ENCODE measurements at places on chromosomes 11 and 22.
A peak's percentile ranks its signal among the peaks of the same experiment; 100 is the strongest.

DNA sequence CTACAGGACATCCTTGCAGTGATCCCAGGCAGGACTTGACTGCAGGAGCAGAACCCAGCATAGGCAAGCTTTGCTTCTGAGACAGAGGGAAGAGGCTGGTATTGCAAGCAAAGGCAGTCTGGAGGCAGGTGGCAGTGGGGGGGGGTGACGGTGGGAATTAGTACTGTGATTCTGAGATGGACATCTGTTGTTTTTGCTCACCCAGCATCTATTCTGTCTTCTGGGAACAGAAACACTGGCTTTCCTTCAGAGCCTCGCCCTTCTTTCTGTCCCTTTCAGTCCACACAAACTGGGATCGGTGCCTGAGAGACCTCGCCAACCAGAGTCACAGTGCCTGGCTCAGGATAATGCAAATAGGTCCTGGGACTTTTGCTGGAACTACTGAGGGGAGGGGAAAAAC lies 31.2 kb upstream of the RASL10A start:
- no peak for DNase-seq

DNA sequence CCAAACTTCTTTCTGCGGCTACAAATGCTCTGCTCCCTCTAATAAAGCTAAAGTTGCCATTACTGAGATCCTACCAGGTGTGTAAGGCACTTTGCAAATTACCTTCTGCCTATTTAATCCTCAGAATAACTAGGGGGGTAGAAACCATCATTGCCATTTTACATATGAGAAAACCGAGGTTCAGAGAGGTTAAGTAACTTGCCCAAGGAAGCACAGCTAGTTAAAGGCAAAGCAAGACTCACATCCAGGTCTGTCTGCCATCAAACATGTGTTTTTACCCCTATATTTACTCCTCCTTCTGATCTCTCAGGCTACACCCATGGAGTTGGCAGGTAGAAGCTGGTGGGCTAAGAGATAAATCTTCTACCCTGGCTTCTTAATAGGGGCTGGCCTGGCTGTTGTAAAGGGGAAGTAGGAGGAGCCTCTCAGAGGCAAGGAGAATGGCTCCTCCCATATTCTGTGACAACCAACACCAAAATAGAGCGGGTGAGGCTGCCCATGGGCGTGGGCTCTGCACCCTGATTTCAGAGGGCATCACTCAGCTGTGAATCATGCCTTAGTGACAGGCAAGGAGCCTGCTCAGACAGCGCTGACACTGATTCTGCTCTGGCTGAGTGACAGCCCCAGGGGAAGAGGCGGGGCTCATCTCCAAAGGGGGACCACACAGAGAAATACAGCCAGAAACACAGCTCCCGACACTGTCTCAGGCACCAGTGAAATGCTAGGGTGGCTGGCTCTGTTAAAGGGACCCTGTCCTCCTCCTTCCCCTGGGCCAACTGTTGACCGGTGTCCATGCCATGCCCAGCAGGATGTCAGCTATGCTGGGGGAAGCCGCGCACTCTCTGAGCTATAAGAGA lies 106.8 kb downstream of the ABTB2 start:
- DNase-seq: no peak

DNA sequence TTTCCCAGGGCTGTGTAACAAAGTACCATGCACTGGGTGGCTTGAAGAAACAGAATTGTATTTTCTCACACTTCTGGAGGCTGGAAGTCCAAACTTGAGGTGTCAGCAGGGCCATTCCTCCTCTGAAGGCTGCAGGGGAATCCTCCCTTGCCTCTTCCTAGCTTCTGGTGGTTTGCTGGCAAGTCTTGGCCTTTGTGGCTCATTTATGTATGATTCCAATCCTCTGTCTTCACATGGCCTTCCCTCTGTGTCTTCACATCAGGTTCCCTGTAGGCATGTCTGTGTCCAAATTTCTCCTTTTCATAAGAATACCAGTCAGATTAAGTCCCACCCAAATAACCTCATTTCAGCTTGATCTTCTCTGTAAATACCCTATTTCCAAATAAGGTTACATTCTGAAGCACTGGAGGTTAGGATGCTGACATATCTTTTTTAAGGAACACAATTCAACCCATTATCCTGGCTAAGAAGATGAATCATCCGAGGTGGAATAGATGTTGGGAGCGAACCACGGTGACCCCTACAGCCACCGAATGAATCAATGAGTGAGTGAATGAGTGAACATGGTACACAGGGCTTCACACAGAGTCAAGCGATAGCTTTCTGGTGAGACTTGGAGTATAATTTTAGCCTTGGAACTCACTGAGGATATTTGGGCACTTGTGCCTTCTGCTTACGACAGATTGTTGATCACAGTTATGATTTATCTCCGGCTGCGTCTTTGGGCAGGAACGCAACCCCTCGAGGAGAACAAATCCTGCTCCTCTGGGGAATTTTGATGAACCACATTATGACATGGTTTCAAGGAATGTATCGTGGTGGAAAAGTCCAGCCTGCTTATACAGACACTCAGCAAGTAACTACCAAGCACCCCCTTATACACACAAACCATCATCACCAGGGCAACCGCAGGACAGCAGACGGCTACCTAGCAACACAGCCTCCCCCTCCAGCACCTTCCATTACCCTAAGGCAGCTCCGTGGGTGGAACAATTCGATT lies 34.3 kb upstream of the MICAL2 start:
- DNase-seq: no peak

- peak; percentile 4 for DNase-seq
These were observed 478.3 kb upstream of the KIRREL3 start for GRCh38 chr11:127478826-127479225.

DNA sequence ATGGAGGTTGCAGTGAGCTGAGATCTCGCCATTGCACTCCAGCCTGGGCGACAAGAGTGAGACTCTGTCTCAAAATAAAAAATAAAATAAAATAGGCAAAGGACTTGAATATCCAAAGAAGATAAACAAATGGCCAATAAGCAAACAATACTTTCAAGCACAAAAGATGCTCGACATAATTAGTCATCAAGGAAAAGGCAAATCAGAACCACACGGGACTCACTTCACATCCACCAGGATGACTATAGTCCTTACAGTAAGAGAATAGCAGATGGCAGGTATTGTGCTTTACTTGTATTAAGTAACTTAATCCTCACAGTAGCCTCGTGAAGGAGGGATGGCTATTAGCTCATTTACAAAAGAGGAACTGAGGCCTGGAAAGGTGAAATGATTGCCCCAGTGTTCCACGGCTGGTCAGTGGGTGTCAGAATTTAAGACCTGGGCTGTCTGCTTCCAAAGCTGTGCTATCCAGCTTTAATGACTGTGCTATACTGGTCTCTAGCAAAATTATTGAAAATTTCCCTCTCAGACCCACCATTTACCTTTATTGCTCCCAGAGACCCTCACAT lies 40.2 kb upstream of the RBFOX2 start:
- peak; percentile 24 for DNase-seq

DNA sequence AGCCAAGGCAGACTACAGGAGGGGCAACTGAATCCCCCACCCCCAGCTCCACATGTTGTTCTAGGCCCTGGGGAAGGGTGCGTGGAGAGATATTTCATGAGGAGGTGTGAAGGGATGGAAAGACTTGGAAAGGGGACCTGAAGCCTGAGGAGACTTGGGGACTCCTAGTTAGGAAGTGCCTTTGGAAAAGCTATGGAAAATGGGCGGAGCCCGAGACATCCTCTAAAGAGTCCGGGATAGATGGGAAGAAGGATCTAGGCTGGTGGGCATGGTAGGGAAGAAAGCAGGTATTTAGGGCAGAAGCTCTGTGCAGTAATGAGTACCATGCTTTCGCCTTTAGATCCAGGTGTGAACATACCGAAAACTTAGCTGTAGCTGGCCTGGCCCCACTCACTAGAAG lies 15.0 kb upstream of the CYP2R1 start:
- peak; percentile 46 for DNase-seq

- DNase-seq: no peak
These were observed 103.3 kb downstream of the SGSM3 start for GRCh38 chr22:40473703-40474102.

DNA sequence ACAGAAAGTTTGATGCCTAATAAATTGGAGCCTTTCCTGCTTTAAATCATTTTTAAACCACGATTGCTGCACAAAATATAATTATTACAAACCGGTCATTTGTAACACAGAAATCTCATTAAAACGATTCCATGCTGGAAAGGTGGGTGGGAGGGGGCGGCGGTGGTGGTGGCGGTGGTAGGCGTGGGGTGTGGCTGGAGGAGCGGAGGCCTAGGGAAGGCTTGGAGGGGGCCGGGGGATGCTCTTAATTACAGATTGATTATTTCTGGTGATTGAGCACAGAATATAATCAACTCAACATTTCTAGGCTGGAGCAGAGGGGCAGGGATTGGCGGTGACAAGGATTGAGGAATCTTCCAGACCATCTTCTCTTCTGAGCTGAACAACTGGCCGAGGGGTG lies 157.5 kb downstream of the TRIM29 start:
- no peak for DNase-seq

- DNase-seq: no peak
These were observed 330 bp upstream of the POLD3 start for GRCh38 chr11:74592063-74592440.

DNA sequence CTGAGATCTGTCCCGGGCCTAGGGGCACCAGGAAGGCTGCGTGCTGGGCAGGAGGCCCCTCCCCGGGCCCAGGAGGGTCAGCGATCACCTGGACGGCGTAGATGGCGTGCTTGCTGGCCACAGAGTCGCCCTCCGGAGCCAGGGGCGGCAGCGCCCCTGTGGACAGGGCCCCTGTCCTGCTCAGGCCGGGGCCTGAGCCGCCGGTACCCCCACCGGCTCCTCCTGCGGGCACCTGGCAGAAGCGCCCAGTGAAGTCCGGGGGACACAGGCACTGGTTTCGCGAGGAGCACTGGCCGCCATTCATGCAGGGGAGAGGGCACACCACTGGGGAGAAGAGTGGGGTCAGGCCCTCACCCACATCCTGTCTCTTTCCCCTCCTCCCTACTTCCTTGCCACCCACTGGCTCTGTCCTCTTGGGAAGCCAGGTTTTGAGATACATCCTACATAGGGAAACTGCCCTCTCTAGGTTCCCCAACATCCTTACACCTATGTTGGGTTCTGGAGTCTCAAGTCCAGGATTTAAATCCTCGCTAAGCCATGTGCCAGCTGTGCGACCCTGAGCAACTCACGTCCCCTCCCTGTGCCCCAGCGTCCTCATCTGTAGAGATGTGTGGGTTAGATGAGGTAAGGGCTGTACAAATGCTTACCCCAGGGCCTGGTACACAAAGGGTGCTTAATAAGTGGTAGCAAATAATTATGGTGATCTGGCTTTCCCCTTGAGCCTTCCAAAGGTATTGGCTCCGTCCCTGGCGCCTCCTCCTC lies 3.9 kb downstream of the LTBP3 start:
- DNase-seq: no peak

DNA sequence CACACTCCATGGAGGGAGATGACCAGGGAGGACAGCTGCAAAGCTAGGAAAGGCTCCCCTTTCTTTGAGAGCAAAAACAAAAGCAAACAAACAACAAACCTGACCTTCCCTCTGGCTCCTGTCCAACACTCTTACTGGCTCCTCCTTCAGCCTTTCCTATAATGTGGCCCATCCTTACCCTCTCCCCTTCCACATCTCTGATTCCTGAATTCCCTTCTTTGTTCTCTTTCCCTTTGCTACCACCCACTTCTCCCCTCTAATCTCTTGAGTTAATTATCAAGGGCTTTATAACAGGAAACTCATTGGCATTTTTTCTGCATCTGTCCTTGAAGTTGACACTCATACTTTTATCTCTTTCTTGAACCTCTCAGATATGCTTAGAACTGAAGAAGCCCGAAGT lies 56.3 kb downstream of the ZNF280B start:
- DNase-seq: peak; percentile 37

DNA sequence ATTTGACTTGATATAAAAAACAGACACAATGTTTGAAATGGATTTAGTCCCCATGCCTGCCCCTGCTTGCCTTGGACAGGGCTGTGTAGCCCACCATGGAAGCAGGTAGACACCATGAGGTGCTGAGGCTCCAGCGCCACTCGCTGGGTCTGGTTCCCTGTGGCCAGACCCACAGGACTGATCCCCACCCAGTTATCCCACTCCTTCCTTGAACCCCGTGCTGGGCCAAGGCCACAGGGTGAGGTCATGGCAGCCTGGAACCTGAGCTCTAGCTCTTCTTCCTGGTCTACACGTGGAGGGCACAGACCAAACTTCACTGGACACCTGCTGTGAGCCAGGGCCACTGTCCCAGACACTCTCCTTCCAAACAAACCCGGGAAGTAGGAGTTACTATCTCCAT lies 42.5 kb downstream of the GAB4 start:
- no peak for DNase-seq

- no peak for DNase-seq
These were observed 407.0 kb upstream of the B3GAT1 start for GRCh38 chr11:134819041-134819440.

DNA sequence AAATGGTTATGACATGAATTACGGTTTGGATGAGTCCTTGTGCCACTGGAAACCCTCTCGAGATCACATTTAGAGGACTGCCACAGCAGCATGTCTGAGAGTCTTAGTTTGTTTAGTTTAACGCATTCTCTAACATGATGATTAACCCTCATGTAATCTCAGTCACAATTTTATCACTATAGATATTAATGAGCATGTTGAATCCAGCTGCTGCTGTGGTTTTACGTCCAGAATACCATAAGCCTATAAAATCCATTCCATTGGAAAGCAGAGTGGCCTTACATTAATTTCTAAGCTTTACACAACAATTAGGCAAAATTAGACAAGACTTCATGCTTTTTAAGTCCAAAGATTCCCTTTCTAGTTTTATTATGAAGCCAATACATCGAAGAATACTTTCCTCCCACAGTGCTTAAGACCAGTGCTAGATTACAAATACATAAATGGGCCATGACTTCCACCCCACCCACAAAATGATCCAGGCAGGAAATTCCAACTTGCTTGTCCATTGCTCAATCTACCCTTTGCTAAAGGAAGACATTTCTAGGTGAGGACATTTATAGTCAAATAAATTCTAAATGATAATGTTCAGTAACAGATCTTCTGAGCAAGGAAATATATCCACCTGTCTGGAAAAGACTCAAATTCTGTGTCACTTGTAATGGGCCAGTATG lies 3.5 kb upstream of the ELMOD1 start:
- DNase-seq: no peak

- no peak for DNase-seq
These were observed 54.1 kb downstream of the CHRDL2 start for GRCh38 chr11:74677131-74677530.

GRCh38 chr11:86056351-86056854 lies 12.5 kb downstream of the PICALM start:
- DNase-seq: no peak

- no peak for DNase-seq
These were observed 10.0 kb downstream of the MED15 start for GRCh38 chr22:20517422-20517821.
